ENCODE measurements at places on chromosomes 5 and 9.

DNA sequence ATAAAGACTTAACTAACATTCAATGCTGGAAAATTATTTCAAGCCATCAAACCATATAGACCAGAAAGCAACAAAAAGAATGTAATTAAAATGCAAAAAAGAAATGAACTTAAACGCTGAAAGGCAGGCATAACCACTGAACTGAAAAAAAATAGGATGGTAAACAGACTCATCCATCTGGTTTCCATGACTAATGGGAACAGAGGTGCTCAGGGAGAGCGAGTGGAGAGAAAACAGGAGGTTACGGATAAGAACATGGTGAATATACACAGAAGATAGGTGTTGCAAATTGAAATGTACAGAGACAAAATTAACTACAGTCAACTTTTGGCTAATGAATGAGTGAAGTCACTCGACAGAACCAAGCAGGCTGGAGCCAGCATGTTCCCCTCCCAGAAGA, 43.5 kb upstream of the RNF38 start:
- DNase-seq, result no peak
- H3K27ac ChIP-seq, result no peak overlapping the region
- H3K4me1 ChIP-seq, result peaks cover 34% of the 10 kb centered on the region
- peaks cover 1% of the 10 kb centered on the region for H3K36me3 ChIP-seq
- H3K4me3 ChIP-seq, result no peak overlapping the region

DNA sequence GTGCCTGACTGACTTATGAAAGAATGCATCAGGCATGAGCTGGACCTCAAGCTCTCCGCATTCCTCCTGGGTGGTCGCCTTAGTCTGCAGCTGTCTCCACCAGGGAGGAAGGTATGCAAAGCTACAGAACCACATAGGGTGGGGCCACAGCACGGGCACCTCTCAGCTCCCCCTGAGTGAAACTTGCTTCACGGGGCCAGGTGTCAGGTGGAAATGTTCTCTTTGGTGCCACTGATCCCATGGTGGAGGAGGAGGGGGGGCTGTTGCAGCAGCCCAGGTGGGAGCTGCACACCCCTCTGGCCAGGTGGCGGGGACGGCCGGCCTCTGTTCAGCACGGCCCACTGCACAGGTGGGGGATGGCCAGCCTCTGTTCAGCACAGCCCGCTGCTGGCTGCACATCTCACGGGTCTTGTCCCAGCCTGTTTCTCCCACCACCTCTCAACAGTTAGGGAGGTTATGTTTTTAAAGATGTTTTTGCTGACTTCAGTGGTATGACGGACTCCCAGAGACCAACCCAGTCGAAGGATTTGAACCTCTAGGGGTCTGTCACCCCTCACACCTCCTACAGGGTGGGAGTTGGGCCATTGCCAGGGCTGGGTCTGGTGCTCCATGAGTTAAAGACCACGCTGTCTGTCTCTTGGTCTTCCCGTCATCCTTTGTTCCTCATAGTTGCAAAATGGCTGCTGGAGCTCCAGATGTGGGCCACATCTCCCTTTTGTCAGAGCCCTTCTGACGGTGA, 34.3 kb downstream of the MRPL36 start:
- no peak overlapping the region for H3K4me3 ChIP-seq
- peaks cover 14% of the 10 kb centered on the region for H3K27me3 ChIP-seq
- H3K27ac ChIP-seq, result no peak overlapping the region
- no peaks in the 10 kb centered on the region for H3K4me1 ChIP-seq
- DNase-seq, result no peak

- no peak overlapping the region for H3K27ac ChIP-seq
- no peak for DNase-seq
- peaks cover 5% of the 10 kb centered on the region for H3K36me3 ChIP-seq
- peaks cover 26% of the 10 kb centered on the region for H3K4me1 ChIP-seq
- peaks cover 10% of the 10 kb centered on the region for H3K27me3 ChIP-seq
- no peak overlapping the region for H3K4me3 ChIP-seq
These were observed 1.9 kb upstream of the NDUFB6 start for GRCh38 chr9:32574858-32575257.

DNA sequence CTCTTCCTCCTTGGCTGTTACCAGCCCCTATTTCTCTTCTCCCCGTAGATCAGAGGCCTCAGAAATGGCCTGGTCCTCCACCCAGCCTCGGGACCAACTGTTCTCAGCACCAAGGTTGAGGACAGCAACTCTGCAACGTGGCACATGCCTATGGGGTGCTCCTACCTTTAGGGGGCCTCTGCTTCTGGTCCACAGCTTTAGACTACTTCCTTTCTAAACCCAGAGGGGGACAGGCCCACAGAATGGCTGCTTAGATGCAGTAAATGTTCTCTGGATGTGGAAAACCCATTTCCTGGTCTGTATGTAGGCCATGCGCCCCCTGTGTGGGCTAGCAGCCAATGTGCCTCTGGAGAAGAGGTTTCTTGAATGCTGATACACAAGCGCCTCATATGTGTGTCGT, 68.4 kb downstream of the NRG2 start:
- H3K27me3 ChIP-seq, result peaks cover 15% of the 10 kb centered on the region
- H3K36me3 ChIP-seq, result no peaks in the 10 kb centered on the region
- no peak overlapping the region for H3K4me3 ChIP-seq
- H3K27ac ChIP-seq, result no peak overlapping the region
- DNase-seq, result no peak

DNA sequence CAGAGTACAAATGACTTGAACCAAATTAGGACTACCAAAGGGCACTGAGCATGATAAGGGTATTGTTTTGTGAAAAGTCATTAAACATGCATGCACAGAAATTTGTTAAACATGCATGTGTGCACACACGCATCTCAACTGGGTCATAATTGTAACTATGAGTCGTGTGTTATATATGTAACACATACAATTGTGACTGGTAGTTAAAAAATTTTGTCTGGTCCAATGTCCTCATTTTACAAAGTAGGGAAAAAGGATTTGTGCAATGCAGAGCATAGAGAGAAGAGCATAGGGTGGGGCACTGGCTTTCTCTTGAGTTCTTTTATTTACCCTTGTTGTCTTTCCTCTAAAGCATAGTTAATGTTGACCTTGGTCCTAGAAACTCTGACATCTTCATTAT, 19.3 kb upstream of the IGFBPL1 start:
- DNase-seq, result no peak
- no peak overlapping the region for H3K4me3 ChIP-seq
- no peaks in the 10 kb centered on the region for H3K36me3 ChIP-seq
- peaks cover 3% of the 10 kb centered on the region for H3K27me3 ChIP-seq

DNA sequence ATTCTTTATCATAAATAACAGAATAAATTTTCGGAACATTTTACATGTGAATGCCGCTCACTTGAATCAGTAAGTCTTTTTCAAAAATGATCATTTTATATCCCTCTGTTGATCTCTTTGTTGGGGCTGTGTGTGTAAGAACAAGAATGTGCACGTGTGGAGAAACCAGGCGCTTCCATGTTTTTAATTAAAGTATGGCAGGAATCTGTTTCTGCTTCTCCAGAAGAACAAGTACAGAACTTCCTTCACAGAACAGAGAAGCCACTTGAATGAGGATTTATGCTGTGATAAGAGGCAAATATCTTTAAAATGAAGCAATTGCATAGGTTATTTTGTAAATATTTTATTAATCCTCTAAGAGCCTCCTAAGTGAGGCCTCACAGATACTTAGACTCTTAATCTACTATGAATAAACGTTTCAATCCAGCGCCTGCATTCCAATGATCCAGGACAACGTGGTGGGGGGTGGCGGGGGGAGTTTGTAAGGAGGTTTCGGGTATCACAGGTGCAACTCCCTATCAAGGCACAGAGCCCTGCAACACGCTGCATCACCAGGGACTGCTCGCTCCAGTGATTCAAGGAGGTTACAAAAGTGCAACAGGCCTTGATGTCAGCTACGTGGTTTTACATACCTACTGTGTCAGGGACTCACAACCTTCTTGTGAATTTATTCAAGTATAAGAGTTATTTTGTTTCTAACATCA, 409.2 kb downstream of the BNC2 start:
- no peaks in the 10 kb centered on the region for H3K27me3 ChIP-seq
- H3K4me1 ChIP-seq, result no peaks in the 10 kb centered on the region
- no peak overlapping the region for H3K27ac ChIP-seq
- DNase-seq, result no peak

DNA sequence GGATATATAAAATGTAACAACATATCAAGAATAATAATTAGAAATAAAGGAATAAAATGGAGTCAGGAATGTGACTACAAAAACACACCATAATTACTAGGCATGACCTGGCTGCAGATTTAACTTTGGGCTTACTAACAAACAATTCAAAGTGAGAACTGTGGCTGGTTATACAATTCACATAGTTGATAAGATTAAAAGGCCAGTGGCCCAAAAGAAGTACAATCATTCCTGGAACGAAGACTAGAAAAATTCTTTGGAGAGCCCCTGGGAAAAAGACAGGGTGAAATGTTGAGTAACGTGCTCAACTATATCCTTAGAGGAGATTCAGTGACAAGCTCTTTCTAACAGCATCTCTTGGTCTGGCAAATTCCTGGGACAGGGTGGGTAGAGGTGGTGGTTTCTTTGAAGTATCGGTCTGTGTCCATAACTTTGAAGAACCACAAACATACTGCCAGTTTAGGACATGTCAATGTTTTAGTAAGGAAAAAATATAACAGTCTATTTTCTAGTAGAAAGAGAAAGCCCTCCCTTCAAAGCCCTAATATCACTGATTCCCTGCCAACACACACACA, 75.0 kb upstream of the IL6ST start:
- no peak for DNase-seq
- no peaks in the 10 kb centered on the region for H3K36me3 ChIP-seq
- no peaks in the 10 kb centered on the region for H3K27me3 ChIP-seq
- no peak overlapping the region for H3K4me3 ChIP-seq
- no peak overlapping the region for H3K27ac ChIP-seq

DNA sequence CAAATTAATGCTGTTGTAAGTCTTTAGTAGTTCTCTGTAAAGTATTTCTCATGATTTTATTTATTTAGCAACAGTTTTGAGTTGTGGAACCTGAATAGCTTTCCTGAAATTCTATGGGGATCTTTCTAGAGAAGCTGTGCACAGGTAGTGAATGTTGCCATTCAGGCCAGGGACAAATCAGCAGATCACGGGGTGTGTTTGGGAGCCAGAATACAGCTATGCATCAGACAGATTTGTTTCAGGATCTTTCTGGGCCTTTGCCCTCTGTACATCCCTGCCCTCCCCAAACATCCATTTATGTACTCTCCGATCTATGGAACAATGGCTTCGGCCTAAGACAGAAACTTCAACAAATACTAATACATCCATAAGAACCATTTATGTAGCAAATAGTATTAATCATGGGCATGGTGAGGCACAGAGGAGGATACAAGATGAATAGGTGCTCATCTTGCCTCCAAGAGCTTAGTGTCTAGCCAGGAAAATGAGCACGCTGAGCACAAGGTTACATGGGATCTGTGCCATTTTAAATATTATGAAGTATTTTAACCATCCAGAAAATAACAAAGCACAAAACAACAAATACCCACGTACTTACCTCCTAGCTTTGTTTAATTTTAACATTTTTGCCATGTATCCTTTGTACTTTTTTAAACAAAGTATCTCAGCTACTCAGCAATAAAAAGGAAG, 13.1 kb downstream of the ARHGEF37 start:
- H3K4me3 ChIP-seq, result no peak overlapping the region
- DNase-seq, result no peak
- H3K27ac ChIP-seq, result no peak overlapping the region
- H3K36me3 ChIP-seq, result no peaks in the 10 kb centered on the region

- DNase-seq, result no peak
- no peaks in the 10 kb centered on the region for H3K27me3 ChIP-seq
- no peak overlapping the region for H3K4me3 ChIP-seq
- peaks cover 5% of the 10 kb centered on the region for H3K36me3 ChIP-seq
- H3K4me1 ChIP-seq, result peaks cover 2% of the 10 kb centered on the region
- no peak overlapping the region for H3K27ac ChIP-seq
These were observed 6.2 kb downstream of the IL17B start for GRCh38 chr5:149372932-149373331.

DNA sequence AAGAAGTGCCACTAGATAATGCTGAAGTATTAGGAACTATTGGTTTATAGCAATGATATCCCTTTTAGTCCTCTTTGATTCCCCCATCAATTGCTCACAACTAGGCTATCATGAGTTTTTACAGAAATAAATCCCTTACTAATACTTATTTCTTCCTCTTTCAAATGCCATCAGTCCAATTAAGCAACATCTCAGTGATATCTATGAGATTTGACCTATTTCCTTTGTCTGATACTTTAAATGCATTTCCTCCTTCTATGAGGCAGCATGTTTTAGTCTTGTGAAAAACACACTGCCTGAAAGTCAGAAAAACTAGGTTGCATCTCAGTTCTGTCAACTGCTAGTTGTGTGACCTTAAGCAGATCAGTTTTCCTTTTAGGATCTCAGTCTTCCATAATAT, 101.6 kb downstream of the FBXW11 start:
- no peak for DNase-seq
- H3K4me1 ChIP-seq, result peaks cover 45% of the 10 kb centered on the region
- peaks cover 4% of the 10 kb centered on the region for H3K36me3 ChIP-seq

- no peaks in the 10 kb centered on the region for H3K27me3 ChIP-seq
- no peak for DNase-seq
- H3K36me3 ChIP-seq, result no peaks in the 10 kb centered on the region
- H3K27ac ChIP-seq, result no peak overlapping the region
- no peak overlapping the region for H3K4me3 ChIP-seq
- H3K4me1 ChIP-seq, result no peaks in the 10 kb centered on the region
These were observed 185.5 kb upstream of the KCNN2 start for GRCh38 chr5:114176356-114176755.

GRCh38 chr5:88745093-88745696, 137.8 kb downstream of the MEF2C start:
- H3K4me3 ChIP-seq, result no peak overlapping the region
- DNase-seq, result no peak
- H3K27me3 ChIP-seq, result peaks cover 3% of the 10 kb centered on the region
- no peak overlapping the region for H3K27ac ChIP-seq
- H3K4me1 ChIP-seq, result no peaks in the 10 kb centered on the region

DNA sequence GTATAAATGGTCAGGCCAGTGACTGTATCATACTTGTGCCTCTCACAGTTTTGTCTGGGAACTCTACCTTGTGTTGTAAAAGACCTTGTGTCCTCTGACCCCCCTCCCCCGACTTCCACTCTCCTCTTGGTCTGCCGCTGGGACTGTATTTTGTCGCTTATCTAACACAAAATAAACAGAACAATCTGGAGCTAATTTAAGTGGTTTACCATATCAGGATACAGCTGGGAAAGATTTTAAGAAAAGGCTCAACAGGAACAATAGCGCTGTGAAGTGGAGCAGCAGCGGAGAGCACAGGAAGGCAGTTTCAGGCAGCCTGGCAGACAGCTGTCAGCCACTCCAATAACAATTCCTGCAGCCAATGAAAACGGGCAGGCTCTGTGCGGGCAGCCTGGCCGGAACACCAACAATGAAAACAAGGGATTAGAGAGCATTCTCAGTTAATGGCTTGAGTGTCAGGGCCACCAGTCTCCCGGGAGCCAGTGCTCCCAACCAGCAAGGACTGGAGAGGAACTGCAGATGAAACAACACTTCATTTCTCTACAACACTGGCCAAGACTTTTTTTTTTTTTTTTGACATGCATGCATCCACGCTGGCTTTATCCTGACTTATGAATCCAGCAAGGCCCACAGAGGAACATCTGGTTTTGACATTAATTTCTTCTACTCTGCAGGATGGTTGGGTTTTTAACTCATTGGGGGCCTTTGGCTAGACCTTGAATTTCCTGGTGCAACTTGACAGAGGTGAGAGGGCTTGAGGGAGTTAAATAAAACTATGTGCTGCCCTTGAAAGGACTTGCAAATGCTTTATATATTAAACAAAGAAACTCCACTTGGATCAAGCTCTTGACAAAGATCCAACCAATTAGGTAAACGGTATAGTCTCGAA, 76.7 kb downstream of the ARSB start:
- no peaks in the 10 kb centered on the region for H3K27me3 ChIP-seq
- no peak for DNase-seq
- H3K4me3 ChIP-seq, result no peak overlapping the region
- no peak overlapping the region for H3K27ac ChIP-seq
- peaks cover 8% of the 10 kb centered on the region for H3K36me3 ChIP-seq
- H3K4me1 ChIP-seq, result no peaks in the 10 kb centered on the region
